NCI-H345 (cell line): ENCODE measurements at places on chromosomes 2 and 18.

DNA sequence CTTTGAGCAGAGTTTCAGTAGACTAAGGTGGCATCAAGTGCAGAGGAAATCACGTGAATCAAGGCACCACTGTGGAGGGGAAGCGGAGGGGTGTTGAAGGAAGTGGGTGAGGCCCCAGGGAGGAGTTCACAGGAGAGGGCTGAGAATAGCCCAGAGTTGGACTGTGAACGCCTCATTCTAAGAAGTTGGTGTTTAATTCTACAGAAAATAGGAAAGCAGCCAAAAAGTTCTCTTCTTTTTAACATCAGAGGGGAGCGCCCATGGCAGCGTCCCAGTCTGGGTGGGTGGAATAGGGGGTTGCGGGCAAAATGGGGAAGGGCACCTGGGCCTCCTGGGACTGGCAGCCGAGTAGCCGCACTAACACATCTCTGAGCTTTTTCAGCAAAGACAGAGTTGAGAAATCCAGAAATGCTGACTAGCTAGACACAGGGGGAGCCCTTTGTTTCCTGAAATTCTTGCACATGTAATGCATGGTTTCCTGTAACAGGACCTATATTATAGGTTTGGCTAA lies 97.0 kb downstream of the NEB start:
- no peak for DNase-seq

DNA sequence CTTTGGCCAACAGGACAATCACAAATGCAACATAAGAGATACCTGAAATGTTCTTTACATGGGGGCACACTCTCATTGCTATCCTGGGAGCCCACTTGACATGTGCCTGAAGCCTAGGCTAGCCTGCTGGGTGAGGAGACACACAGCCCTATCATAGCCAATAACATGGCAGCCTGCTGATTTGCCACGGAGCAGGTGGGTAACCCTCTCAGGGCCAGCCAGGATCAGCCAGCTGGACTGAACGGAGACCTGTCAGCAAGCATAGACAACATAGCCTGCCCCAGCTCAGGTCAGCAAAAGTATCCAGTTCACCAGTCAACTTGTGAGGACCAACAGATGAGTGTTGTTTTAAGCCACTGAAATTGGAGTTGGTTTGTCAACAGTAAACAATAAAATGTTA lies 566.5 kb downstream of the DCDC2C start:
- DNase-seq: no peak

GRCh38 chr2:196167666-196168065 lies 3.7 kb downstream of the STK17B start:
- DNase-seq: no peak

GRCh38 chr2:192098814-192099491 lies 95.8 kb downstream of the TMEFF2 start:
- DNase-seq: no peak

GRCh38 chr2:125652280-125652679 lies 1003.7 kb upstream of the GYPC start:
- peak; percentile 4 for DNase-seq

DNA sequence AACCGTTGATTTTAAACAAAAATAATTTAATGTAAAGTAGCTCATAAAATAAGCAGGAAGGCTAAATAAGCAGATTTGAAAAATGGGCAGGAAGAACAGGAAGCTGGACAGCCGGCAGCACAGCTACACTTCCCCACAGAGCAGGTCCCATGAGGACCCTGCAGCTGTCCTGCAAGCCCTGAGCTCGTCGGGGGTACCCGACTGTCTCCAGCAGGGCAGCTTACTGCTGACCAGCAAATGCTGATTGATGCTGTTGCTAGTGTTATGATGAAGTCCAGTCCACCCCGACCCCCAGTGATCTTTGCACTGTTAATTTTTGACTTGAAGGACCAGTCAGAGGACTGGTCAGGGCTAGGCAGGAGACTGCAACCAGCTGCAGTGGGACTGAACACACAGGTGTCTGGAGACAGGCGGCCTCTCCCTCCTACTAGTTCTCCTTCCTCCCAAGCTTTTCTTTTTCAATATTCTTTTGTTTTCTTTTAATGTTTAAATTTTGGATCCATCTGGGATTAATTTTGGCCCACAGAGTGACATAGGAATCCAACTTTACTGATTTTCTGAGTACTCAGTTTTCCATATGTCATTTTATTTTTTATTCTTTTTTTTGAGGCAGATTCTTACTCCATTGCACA lies 27.7 kb downstream of the POLE4 start:
- no peak for DNase-seq

- no peak for DNase-seq
Observed at GRCh38 chr2:228509021-228509420, 327.5 kb upstream of the SPHKAP start.

- no peak for DNase-seq
Observed at GRCh38 chr2:240812721-240813120, 7.3 kb downstream of the KIF1A start.
